ENCODE measurements at places on chromosomes 5 and 9.
A peak's percentile ranks its signal among the peaks of the same experiment; 100 is the strongest.

- no peak for DNase-seq
Measured at GRCh38 chr5:73558950-73559349, 6.5 kb downstream of the ANKRA2 start.

GRCh38 chr5:79561525-79561893, 47.6 kb upstream of the HOMER1 start:
- DNase-seq: peak; percentile 16

- no peak for DNase-seq
Measured at GRCh38 chr9:99828417-99829176, 6.9 kb downstream of the NR4A3 start.

- no peak for DNase-seq
Measured at GRCh38 chr5:150202501-150202900, 12.6 kb downstream of the SLC6A7 start.

GRCh38 chr5:40945111-40945510, 35.8 kb downstream of the C7 start:
- no peak for DNase-seq

DNA sequence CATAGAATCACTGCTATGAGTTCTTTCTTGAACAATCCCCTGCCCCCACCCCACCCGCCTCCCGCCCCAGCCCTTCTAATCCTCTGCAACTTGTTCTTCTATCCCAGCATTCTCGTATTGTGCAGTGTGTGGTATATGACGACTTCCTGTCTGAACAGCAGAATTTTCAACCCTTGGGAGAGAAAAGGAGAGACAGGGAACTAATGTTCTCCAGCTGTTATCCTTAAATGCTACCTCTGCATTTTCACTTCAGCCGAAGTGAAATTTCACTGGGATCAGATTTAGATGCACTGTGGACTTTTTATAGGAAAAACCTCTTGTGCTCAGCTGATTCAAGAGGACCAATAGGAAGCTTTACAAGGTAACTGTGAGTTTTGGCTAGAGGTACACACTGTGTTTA, 2.2 kb downstream of the FBXL7 start:
- no peak for DNase-seq

Data from stimulated activated CD4-positive, alpha-beta T cell treated with anti-CD3 and anti-CD28 coated beads, Interleukin-4, amount 100 ng/mL, for 48 hours (primary cell).